ENCODE measurements at places on chromosomes 16 and 17.

- DNase-seq: no peak
Measured at GRCh38 chr16:50996166-50996829, 154.8 kb downstream of the SALL1 start.

GRCh38 chr16:66898207-66898606 lies 17.9 kb downstream of the PDP2 start:
- no peak for DNase-seq

DNA sequence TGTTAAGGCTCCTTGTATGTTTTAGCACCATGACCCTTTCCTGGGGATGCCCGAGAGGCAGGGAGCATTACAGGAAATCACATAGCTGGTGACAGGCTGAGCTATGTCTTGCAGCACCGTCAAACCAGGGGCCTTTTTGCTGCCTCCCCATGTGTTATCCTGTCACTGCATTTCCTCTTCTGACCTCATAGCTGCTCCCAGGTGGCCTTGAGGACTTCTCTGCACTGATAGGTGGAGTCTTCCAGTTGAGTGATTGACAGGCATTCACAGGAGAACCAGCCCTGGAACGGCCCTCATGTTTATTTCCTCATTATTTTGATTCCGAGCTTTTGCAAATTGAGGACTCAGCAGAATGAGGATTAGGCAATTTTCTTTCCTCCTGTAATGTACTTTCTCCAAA lies 349.6 kb downstream of the HAPSTR1 start:
- peak; percentile 28 for DNase-seq

GRCh38 chr16:21224800-21225199 lies 8.7 kb upstream of the ANKS4B start:
- DNase-seq: no peak

- no peak for DNase-seq
Measured at GRCh38 chr17:36034127-36034526, 16.4 kb upstream of the CCL23 start.

DNA sequence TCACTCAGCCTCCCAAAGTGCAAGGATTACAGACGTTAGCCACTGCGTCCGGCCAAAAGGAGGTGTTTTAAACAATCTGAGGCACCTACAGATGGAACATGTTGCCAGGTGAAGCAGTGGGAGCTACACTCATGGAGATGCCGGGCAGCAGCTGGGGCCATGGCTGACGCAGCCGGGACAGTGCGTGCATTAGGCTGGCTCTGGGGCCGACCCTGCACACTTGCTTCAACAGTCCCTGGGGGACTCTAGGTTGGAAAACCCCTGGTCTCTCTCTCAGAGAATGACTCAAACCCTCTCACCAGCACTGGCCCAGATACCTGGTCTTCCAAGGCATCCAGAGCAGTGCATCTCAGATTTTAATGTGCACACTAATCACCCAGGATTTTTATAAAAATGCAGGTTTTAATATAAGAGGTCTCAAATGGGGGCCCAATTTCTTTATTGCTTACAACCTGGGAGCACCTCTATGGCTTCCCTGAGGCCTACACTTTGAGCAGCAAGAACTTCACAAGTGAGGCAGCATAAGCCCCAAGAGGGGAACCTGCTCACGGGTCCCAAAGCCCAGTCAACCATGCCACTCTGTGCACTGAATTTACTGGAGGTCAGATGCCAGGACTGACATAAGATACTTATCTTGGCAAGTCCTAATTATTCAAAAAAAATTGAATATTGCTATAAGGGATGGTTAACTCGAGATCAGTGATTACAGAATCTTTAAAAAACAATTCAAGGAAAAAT lies 70.8 kb upstream of the TRAP1 start:
- DNase-seq: no peak

DNA sequence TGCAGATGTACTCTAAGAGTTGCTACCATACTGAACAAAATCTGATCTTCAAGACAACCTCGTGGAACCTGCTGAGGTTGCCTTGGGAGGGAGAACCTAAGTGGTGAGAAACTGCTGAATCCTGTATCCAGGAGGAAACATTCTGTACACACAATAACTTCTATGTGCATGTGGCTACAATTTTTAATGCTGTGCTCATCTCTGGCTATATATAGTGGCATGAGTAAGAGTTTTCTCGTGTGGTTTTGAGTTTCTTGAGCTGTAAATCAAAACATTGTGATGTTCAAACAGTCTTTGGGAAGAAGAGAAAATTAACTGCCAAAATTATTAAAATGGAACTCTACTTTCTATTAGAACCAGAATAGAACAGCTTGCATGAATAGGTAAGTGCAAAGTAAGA lies 206.8 kb downstream of the CA10 start:
- no peak for DNase-seq

- DNase-seq: no peak
Measured at GRCh38 chr17:44084131-44084538, 13.6 kb downstream of the G6PC3 start.

GRCh38 chr17:78934681-78935418 lies 9.7 kb upstream of the TIMP2 start:
- DNase-seq: no peak

- DNase-seq: no peak
Measured at GRCh38 chr16:65716737-65717700, 595.2 kb upstream of the CDH11 start.

GRCh38 chr17:28760601-28761562 lies 17.1 kb downstream of the TRAF4 start:
- peak; percentile 78 for DNase-seq

DNA sequence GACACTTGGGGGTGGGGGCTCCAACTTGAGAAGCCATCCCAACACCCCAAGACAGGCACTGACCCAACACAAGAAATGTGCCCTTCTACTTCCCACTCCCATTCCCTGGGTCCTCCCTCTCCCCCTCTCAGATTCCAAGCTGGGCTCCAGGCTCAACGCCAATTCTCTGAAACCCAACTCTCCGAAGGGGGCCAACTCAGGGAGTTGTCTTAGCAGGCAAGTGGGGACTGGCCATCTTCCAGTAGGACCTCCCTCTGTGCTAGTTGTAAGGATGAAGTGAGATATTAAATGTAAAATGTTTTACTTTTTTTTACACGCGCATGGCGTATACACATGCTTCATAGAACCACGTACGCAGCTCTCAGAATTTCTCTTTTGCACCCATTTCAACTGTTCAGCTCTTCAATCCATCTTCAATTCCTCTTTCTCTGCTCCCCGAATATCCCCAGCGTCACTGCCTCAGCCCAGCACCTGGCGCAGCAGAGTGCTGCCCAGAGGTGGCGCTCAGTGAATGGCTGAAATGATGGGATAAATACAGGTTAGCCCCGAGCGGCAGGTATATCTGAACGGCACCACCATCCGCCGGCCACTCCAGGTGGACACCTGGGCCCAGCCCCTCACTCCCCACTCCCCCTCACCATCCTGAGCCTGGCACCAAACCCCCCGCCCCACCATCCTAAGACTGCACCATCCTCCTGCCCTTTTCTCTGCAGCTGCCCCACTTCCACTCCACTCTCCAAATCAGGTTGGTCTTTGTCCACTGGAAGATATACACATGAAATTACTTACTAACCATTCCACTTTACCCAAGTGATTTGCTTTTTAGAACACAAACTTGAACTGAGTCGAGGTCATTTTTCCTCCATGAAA lies 43.9 kb upstream of the TNRC6C start:
- DNase-seq: no peak

GRCh38 chr17:61486135-61487120 lies 34.2 kb downstream of the TBX4 start:
- no peak for DNase-seq

GRCh38 chr17:1229349-1229899 lies 40.8 kb upstream of the BHLHA9 start:
- no peak for DNase-seq

DNA sequence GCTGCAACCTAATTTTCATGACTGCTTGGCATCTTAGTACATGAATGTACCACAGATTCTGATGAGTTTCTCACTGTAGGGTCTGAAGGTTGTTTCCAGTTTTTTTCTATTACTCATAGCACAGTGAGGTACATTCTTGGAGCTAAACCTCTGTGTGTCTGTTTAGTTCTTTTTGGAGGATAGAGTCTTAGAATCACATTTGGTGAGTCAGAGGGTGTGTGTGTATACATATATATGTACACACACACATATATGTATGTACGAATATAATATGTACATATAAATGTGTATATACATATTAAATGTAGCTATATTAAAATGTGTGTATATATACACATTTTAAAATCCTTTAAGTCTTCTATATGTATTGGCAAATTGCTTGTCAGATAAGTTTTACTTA lies 72.9 kb downstream of the NTN1 start:
- DNase-seq: no peak

GRCh38 chr17:27575912-27576252 lies 55.1 kb upstream of the LGALS9 start:
- no peak for DNase-seq

DNA sequence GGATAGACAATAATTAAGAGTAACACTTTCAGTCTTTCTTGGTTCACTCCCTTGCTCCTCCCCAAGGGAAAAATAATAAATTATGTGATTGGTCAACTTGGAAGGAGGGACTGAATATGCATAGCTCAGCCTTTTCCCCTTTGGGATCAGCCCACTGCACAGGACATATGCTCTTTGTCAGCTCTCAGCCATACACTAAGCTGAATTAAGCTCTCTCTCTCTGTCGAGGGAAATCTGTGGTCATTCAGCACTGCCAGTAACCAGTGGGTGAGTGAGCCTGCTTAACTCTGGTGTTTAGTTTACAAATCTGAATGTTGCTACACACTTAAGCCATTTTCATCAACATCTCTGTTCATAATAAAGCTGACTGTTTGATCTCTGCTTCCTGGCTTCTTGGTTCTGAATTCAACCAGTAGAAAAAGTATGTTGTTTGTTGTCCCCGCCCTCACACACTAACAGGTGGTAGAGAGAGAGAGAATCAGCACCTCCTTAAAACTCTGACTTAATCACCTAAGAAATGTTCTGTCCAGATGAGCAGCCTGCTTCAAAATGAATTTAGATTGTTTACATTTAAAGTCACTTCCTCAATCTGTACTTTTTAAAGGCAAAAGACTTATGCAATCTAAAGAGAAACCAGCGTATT lies 102.3 kb upstream of the C17orf78 start:
- no peak for DNase-seq

GRCh38 chr16:4880006-4880580 lies 32.8 kb downstream of the UBN1 start:
- DNase-seq: no peak

DNA sequence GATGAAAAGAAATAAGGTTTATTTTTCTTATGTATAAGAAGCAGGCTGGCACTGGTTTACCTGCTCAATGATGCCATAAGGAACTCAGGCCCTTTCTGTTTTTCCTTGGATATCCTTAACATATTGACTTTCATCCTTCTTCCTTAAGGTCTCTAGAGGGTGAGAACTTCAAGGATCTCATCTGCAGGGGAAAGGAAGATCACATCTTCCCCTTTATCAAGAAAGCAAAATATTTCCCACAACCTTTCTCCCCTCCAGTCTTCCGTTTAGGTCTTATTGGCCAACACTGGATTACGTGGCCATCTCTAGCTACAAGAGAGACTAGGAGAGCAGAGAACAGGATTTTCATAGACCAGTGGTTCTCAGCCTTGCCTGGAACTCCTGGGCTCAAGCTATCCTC lies 4.2 kb upstream of the TBX4 start:
- DNase-seq: no peak

DNA sequence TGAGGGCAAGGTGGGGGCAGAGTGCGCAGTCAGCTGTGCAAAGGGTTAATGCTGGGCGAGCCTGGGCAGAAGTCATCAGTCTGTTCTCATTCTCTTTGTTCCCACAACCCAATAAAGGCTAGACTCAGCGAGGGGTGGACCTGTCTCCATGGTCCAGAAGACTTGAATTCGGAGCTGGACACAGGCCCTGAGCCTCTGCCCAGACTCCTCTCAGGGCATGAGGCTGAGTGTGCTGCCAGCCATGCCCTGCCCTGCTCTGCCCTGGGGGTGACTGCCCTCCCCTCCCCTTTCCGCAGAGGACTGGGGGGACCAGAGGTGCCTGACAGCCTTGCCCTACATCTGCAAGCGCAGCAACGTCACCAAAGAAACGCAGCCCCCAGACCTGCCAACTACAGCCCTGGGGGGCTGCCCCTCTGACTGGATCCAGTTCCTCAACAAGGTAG lies 54.5 kb downstream of the MRC2 start:
- no peak for DNase-seq

GRCh38 chr17:43740541-43740940 lies 18.1 kb downstream of the SOST start:
- DNase-seq: no peak

DNA sequence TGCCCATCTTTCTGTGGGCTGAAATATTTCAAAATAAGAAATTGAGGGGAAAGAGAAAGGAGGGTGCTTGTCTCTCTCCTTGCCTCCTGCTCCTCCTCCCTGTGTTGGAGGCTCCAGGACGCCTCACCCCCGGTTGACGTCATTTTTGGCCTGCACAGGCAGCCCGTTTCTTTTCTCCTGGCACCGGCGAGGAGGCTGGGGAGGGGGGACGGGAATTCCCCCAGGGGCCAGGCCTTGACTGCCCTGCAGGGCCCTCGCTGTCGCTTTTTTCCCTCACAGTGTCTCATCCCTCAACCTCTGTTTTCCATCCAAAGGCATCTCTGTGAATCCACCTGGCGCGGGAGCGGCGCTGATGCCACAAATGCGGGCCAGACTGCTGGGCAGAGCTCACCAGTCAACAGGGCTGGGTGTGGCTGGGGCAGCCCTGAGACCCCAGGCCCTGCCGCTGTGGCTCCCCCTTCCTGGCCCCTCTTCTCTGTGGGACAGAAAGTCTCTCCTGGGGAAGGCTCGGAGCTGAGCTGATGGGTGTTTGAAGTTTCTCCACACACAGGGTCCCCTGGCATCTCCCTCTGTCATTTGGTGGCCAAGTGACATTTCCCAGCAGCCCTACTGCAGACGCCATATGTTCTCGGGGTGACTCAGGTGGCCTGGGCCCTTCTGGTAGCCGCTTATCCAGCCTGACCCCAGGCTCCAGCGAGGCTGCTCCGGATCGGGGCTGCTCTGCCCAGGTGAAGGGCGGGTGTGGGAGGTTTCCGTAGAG lies 16.0 kb downstream of the CENPX start:
- DNase-seq: no peak

- DNase-seq: peak; percentile 60
Measured at GRCh38 chr17:3558603-3559269, 1.1 kb upstream of the TRPV3 start.

GRCh38 chr17:48506246-48506645 lies 24.6 kb downstream of the HOXB1 start:
- no peak for DNase-seq

- no peak for DNase-seq
Measured at GRCh38 chr16:19715566-19715965, 2.5 kb downstream of the KNOP1 start.

Measured in NCI-H2029 (cell line).